ENCODE measurements at places on chromosomes 7 and 10. TPM values are rescaled to one million over a fixed set of nuclear protein-coding genes. Genes with fewer than 3 reads are reported as not detected.
A peak's percentile ranks its signal among the peaks of the same experiment; 100 is the strongest.

Gene STEAP4
- total RNA-seq = 3.1 TPM

- DNase-seq = no peak
Measured at GRCh38 chr7:93620057-93620456, 45.5 kb upstream of the CALCR start.

Gene ATRNL1
- 50.7 TPM for total RNA-seq

Gene HDAC9
- 16.1 TPM for total RNA-seq

Gene SHTN1
- total RNA-seq = 13.3 TPM

Gene COL1A2
- total RNA-seq = 3,975 TPM

DNA sequence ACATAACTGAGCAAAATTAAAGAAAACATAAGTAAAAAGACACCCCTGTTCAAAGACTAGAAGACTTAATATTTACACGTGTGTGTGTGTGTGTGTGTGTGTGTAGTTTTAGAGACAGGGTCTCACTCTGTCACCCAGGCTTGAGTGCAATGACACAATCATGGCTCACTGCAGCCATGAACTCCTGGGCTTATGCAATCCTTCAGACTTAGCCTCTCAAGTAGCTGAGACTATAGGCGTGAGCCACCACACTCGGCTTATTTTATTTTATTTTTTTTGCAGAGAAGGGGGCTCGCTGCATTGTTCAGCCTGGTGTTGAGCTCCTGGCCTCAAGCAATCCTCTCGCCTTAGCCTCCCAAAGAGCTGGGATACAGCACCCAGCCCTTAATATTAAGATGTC, 90.3 kb downstream of the JMJD1C start:
- DNase-seq = no peak

Gene CCL24
- not detected for total RNA-seq

- peak; percentile 30 for DNase-seq
Measured at GRCh38 chr10:119516381-119517234, 25.9 kb downstream of the RGS10 start.

GRCh38 chr7:17357952-17358351, 59.5 kb downstream of the AHR start:
- DNase-seq = no peak

DNA sequence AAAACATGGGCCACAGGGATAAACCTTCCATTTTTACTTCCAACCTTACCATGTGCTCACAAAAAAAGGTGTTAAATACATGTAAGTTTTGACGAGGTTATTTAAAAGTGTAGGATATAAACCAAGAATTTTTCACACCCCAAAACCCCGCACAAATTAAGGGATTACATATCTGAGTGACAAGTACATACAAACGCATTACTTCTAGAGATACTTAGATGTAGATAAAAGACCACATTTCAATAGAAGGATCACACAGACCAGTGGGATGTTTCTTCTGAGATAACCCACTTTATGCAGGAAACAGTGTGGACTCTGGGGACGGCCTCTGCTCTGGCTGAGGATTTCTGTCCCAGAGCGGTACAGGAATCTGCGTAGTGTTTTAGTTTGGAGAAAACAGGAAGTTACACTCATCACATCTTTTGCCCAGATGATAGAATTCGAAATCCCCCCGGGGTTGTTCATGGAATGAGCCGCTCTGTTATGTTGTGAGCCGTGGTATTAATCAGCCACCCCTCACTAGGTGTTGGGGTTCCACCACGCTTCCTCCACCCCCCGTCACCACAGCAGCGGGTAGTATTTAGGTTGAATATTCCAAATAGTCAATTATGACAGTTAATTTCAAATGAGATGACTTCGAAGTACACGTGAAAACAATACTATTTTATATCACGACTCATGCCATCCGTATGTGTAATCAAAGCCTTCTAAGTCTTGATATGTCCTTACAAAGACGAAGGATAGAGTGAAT, 1.3 kb upstream of the CUL1 start:
- no peak for DNase-seq

GRCh38 chr7:27151341-27151930, 947 bp downstream of the HOXA3 start:
- no peak for DNase-seq

DNA sequence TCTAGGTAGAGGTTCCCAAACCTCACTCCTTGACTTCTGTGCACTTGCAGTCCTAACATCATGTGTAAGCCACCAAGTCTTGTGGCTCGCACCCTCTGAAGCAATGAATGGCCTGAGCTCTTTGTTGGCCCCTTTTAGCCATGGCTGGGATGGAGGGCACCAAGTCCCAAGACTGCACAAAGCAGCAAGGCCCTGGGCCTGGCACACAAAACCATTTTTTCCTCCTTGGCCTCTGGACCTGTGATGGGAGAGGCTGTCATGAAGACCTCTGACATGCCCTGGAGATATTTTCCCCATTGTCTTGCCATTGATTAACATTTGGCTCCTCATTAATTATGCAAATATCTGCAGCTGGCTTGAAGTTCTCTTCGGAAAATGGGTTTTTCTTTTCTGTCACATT, 60.3 kb upstream of the MALRD1 start:
- no peak for DNase-seq

DNA sequence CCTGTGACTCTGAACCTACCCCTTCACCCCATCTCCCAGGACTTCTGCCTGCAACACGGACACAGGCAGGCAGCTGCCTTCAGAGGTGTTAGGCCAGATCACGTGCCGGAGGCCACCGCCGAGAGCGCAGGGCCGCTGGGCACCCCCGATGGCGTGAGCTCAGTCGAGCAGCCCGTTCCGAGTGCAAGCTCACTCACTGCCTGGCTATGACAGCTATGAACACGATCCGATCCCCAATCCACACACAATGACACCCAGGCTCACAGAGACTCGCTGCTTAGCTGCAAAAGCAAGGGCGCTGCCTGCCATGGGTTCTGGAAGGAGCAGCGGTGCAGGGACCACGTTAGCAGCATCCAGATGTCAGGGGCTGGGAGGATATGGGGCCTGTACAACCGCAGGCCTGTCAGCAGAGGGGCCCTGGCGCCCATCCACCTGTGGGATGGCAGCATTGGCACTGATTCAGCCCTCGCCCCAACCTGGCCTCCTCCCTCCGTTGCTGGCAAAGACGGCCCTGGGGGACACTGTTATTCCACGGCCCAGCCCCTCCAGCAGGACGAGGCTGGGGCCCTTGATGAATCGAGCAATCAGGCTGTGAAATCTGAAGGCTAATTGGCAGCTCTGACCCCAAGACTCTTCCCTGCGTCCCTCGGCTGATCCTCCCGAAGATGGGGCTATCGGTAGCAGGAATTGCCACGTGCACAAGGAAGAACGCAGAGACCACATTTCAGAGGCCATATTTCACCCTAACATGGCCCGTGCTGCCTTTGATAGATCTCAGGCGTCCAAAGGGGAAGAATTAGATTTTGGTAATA, 230.1 kb downstream of the ELFN1 start:
- DNase-seq = no peak

DNA sequence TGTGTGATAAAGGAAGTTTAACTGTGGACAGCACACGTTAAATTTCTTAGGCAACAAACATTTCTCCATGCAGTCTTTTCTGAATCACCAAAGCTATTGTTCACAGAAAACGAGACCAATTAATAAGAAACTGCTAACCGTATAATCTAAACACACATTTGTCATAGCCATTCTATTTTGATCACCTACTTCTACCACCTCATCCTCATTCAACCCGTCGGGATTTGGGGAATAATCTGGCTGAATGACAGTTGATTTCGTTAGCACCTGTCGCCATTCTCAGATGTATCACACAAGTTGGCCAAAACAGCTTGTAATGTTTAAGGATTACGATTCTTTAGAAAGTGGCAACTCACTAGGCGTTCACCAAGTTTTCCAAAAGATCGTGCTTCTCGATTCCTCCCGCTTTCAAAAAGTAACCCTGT, 1.2 kb downstream of the EZH2 start:
- no peak for DNase-seq

- peak; percentile 93 for DNase-seq
Measured at GRCh38 chr10:80453842-80454512, at the start of gene TSPAN14. TSS of gene TSPAN14 (plus strand) at chr10:80454310. CDS start at chr10:80489234, 34,924 bp downstream.

Gene SPDYE1
- not detected for total RNA-seq

Gene GIMAP6
- 0.89 TPM for total RNA-seq

Gene C10orf143
- 1.3 TPM for total RNA-seq

Gene AKAP9
- total RNA-seq = 109 TPM

DNA sequence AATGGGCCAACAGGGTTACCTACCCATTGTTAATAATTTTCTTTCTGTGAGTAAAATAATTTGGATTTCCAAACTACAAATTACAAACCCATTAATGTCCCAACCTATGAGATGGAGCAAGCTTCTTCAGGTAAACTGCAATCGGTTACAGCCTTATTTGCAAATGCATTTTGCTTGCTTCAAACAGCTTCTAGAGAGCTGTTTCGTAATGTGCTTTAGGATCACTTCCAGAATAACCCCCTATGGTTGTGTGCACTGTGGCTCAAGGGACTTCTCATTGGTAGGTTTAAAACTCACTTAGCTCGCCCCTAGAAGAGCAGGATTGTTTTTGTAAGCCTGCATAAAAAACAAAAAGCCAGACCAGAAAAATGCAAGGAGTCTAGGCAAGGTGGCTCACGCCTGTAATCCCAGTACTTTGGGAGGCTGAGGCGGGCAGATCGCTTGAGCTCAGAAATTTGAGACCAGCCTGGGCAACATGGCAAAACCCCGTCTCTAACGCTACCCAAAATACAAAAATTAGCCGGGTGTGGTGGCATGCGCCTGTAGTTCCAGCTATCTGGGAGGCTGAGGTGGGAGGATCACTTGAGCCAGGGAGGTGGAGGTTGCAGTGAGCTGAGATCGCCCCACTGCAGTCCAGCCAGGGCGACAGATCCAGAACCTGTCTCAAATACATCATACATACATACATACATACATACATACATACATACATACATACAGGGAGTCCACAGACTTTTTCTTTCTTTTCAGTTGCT, 3.3 kb upstream of the MAP3K8 start:
- DNase-seq = no peak

Gene SEMA3D
- total RNA-seq = 20.9 TPM

Gene MKLN1
- 123 TPM for total RNA-seq

Gene PSD
- 32.5 TPM for total RNA-seq

Gene PLEKHS1
- total RNA-seq = 2.9 TPM

DNA sequence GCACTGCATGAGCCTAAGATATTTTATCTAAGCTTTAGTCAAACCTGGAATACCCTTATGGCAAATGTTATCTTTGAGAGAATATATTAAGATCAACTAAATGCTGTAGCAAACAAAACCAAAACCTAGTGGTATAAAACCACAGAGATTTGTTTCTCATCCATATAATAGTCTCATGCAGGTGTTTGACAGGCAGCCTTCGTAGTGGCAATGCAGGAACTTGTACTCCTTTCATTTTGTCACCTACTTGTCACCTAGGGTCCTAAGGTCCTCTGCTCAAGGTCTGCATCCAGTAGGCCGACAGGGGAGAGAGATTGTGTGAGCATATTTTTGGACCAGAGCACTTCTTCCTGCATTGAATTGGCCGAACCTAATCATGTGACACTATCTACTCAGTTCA, 352.6 kb downstream of the GPR37 start:
- no peak for DNase-seq

GRCh38 chr7:12943781-12944180, 256.3 kb downstream of the ARL4A start:
- no peak for DNase-seq

Gene LRIT1
- total RNA-seq = not detected

DNA sequence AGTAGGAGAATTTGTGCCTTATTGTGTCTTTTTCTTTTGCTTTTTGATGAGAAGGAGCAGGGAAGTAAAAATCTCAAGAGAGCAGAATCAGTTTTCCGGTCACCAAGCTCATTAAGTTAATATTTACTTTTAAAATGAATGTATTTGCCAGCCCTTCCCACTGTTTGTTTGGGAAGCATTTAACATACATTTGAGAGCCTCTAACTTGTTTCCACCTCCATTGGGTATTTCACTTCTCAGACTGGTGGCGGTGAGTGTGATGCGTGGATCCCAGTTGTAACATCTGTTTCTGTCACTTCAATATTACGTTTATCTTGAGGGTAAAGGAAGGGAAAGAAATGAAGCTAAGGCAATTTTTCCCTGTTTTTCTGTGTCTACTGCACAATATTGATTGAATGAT, 22.8 kb downstream of the CDK14 start:
- peak; percentile 69 for DNase-seq

- DNase-seq = peak; percentile 7
Measured at GRCh38 chr10:111249925-111250324, 173.1 kb downstream of the ADRA2A start.

DNA sequence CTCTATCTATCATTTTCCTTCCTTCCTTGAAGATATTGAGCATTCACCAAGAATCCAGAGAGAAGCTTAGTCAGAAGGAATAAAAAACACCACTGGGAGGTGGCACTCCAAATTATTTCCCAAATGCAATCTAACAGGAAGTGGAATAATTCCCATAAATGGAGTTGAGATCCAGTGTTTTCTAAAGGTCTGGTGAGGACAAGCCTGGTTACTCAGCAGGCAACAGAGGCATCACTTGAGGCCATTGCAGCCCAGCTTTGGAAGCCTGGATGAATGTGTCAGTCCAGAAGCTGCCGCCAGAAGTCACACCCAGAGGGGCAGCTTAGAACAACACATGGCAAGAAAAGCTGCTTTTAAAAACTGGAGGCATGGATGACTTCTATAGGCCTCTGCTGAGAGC, 288.9 kb upstream of the KLF6 start:
- DNase-seq = no peak

Gene HHEX
- 4.3 TPM for total RNA-seq

DNA sequence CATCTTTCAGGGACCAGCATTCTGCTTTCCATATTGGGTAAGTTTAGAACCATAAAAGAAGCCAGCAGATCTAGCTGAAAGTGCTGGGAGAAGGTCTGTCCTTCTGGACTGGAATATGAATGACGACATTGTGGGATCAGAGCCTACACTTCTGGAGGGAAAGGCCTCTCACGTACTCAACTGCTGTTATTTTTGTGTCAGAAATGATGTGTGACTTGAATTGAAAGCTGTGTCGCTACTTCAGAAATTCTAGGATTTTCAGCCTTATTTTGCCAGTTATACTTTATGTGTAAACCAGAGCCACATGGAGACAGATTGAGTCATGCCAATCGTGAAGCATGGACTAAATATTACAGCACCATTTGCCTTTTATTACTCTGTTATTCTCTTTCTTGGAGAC, 231.0 kb downstream of the KIAA1217 start:
- no peak for DNase-seq

GRCh38 chr10:90939116-90939515, 18.2 kb upstream of the ANKRD1 start:
- DNase-seq = no peak

- peak; percentile 48 for DNase-seq
Measured at GRCh38 chr10:21364196-21365114, 161.0 kb downstream of the SKIDA1 start.

- no peak for DNase-seq
Measured at GRCh38 chr10:5816170-5816569, 2.9 kb upstream of the GDI2 start.

Gene CFAP43
- total RNA-seq = not detected

- no peak for DNase-seq
Measured at GRCh38 chr7:140883378-140883777, 41.4 kb downstream of the BRAF start.

Gene SFTPA1
- total RNA-seq = not detected

Gene PAX4
- not detected for total RNA-seq
